ACHN (cell line): ENCODE measurements at places on chromosomes 13 and 19.

DNA sequence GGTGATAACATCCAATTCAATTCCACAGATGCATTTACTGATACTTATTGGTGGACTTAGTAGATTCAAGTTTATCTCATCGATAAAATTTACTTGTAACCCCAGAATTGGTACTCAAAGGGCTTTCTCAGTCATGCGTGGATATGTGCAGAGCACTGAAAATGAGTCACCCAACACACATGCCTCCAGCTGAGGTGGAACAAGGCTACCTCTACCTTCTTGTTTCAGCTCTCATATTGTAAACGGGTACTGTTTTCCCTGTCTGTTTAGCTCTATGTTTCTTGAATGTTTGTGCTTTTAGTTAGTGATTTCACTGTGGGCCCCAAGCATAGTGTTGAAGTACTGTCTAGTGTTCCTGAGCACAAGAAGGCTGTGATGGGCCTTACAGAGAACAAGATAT, 1.5 kb downstream of the LRRC63 start:
- DNase-seq, result peak; percentile 26

- no peak for DNase-seq
Observed at GRCh38 chr13:89027694-89028306, 1356.6 kb downstream of the SLITRK5 start.

DNA sequence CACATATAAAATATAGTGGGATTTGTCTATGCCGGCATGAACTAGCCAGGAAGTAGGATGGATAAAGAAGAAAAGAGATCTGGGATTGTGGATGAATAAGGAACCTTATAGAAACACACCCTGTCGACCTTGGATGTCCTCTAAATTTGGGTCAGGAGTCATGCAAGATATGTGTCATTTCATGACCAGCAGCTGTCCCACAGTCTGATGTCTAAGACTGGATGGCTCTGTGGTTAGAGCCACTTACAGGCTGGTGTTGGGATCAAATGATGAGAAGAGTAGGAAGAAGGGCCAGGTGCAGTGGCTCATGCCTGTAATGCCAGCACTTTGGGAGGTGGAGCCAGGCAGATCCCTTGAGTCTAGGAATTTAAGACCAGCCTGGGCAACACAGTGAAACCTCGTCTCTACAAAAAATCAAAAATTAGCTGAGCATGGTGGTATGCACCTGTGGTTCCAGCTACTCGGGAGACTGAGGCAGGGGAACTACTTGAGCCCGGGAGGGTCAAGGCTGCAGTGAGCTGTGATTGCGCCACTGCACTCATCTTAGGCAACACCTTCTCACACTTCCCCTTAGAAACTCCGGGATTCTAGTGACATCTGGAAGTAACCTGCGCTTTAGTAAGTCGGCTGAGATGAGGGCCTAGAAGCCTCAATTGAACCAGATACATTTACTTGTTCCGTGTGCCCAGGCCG, 30.8 kb downstream of the TMED1 start:
- no peak for DNase-seq

DNA sequence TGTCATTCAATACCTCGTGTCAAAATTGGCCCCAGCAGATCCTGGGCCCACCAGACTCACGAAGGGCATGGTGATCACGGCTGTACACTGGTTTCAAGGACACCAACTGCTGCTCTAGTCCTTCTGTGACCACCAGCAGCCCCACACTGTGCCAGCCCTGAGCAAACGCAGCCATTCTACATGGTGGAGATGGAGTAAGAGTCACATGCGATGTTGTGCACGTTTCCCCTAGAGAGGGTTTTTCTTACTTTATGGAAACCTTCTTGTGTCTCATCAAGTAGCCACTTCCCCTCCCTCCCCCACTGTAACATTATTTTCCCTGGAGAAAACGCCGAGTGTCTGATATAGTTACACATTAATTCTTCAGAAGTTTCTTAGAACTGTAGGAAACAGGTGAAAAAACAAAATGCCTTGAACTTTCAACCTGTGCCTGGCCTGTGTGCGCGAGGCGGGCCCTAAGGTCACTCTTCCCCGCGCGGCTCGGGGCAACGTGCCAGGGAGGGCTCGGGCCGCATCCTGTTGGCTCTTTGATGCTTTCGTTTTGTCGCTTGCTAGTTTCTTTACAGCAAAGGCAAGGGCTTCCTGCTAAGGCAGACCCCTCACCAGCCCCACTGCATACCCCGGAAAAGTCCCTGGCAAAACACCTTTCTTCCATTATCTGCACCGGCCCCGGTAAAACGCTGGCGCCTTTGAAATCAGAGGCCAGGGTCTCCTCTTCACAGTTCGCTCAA, 44.6 kb downstream of the GGACT start:
- DNase-seq, result peak; percentile 8

DNA sequence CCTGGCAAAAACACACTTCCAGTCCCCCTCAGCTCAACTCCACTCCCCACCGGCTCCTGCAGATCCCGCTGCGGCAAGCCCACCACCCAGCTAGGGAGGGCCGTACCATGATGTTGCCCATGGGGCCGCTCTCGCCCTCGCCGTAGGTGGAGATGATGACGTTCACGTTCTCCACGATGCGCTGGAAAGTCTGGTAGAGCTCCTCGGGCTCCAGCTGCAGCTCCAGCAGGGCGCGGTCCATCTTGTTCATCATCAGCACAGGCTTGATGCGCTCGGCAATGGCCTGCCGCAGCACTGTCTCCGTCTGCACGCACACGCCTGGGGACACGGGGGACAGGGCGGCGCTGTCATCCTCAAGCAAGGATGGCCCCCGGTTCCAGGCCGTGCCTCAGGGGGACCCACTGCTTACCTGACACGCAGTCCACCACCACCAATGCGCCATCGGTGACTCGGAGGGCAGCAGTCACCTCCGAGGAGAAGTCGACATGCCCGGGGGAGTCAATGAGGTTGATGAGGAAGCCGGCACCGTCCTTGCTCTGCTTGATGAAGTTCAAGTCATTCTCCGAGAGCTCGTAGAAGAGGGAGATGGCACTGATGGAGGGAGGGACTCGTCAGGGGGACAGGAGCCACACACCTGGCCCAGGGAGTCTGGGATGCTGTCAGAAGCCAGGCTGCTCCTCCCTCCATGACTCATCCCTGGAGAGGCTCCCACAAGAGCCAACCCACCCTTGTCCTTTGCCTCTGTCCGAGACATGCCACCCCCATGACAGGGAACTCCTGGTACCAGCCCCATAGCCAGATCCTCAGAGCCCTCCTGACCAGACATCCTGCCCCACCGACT, 2.3 kb downstream of the EEF2 start:
- DNase-seq, result no peak

GRCh38 chr19:7340959-7341837, 7.5 kb upstream of the ARHGEF18 start:
- peak; percentile 58 for DNase-seq

DNA sequence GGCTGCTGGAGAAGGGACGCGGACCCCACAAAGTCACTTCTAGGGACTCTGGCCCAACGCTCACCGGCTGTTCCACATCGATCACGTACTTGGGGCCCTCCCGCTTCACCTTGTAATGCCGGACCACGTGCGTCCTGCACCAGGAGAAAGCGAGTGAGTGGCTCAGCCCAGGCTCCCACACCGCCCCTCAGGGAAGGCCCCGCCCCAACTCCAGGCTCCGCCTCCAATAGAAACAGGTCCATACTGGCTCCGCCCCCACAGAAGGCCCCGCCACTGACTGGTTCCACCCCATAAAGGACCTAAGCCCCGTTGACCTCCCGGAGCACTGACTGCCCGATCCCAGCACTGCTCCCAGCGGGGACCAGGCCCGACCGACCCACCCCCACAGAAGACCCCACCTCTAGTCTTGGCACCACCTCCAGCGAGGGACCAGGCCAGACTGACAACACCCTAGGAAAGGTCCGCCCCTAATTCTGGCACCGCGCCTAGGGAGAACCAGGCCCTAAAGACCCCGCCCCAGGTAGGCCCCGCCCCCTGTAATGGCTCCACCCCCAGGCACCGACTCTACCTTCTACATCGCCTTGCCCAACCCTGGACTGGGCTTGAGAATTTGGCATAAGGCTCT, 11.3 kb downstream of the STAP2 start:
- no peak for DNase-seq

GRCh38 chr13:26412263-26412662, 145.2 kb upstream of the WASF3 start:
- no peak for DNase-seq

DNA sequence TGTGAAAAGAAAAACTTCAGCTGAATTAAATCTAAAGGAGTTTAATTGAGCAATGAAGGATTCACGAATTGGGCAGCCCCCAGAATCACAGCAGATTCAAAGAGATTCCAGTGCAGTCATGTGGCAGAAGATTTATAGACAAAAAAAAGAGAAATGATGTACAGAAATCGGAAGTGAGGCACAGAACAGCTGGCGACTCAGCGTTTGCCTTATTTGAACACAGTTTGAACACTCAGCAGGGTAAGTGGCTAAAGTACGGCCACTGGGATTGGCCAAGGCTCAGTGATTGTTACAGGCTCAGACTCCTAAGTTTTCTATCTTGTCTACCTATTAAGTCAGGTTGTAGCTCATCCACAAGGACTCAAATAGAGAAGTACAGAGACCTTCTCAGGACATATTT, 11.6 kb upstream of the CFAP97D2 start:
- DNase-seq, result no peak

DNA sequence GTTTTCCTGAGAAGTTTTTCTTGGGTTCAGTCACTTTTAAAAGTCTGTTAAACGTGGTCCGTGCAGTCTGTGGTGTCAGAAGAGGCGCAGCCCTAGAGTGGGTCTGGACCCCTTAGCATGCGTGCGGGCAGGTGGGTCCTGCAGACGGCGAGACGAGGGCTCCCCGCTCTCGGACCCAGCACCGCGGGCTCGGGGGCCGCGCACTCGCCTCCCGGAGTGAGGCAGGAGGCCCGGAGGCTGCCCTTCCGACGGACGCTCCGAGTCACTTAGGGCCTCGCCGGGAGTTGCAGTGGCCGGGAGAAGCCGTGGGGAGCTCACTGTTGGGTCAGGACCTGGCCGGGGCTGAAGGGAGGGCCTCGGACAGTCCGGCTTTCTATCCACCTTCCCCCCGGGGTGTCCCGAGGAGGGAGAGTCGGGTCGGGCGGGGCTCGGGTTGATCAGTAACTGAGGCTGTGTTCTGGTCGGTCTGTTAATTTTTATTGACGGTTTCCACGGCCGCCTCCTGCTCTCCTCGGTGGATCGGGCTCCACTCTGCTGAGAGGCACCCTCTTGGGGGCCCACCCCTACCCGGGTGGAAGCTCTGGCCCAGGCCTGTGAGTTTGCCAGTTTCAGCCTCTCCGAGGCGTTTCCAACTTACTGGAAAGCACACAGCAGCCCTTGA, 1.3 kb downstream of the PTBP1 start:
- peak; percentile 78 for DNase-seq

DNA sequence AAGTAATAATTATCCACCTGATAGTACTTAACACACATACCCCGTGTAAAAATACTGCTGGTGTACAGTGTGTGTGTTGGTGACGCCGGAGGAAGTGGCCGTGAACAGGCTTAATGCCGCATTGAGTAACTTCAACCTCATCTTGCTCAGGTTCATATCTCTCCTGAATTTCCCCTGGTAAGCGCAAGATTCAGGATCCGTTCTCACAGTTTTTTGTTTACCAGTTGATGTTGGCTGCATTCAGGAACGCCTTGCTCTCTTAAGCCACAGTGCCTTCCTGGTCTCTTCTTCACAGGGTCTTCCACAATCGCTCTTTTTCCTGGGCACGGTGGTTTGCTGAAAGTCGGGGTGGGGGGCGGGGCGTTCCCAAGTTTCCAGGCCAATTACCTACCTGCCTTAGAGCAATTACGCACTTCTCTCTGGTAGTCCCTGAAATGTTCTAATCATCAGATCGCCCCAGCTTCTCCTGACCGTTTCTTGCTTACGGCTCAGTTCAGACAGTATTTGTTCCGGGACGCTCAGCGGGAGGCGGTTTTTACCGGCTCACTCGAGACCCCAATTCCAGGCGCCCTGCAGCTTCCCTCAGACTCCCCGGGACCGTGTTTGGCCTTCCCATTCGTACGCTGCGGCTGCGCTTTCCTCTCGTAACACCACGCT, 706 bp upstream of the DNAJC3 start:
- DNase-seq, result peak; percentile 48

- no peak for DNase-seq
Observed at GRCh38 chr19:2237051-2237868, 636 bp downstream of the SF3A2 start.

- no peak for DNase-seq
Observed at GRCh38 chr13:80054806-80055205, 286.1 kb downstream of the SPRY2 start.

- DNase-seq, result no peak
Observed at GRCh38 chr19:54279406-54279962, 1.4 kb downstream of the LILRB2 start.

- DNase-seq, result no peak
Observed at GRCh38 chr13:43245374-43245964, 222.1 kb downstream of the DNAJC15 start.

- DNase-seq, result no peak
Observed at GRCh38 chr13:98487522-98487921, 89.4 kb downstream of the STK24 start.

DNA sequence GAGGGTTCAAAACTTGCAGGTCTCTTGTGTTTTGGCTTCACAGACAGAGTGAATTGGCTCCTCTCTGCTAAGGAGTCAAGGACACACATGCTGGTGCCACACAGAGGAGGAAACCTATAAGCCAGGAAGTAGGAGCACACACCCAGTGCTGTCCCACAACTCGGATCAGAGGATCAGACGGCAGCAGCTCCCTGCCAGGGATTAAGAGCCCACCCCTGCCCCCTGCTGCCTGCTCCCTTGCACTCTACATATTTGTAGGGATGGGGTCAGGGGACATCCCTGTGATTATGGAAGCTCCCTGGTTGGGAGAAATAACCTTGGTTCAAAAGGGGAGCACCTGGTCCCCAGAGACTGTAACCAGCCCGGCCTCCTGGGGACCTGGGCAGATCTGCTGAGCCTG, 77.5 kb upstream of the CLDN10 start:
- DNase-seq, result no peak

DNA sequence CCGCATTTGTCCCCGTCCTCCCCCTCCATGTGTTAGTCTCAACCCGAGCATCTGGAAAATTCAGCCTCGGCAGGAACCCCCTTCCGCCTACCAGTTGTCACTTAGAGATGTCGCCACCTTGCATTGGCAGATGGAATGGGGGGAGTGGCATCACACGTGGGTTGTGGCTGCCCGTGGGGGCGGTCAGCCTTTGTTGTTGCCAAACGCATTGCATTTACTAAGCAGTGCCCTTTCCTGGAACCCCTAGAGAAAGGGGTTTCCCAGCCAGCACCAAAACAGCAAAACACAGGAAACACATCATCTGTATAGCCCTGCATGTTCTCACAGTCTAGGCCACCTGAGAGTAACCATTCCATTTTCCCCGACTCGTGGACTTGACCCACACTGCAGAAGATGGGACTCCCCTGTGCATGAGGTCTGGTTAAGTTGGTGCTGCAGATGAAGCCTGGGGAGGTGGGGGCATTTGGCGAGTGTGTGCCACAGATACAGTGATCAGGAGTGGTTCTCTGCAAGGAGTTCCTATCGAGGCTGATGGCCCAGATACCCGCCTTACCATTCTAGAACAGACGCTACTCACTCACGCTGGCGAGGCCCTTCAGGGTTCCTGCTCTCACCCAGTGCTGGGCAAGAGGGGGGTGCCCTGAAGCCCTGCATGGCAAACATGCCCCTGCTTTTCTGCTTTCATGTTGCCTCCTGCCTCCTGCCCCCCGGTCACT, 38.3 kb downstream of the TMED1 start:
- no peak for DNase-seq
